ENCODE measurements at places on chromosomes 2 and 18. TPM values are rescaled to one million over a fixed set of nuclear protein-coding genes. Genes with fewer than 3 reads are reported as not detected.

The FAM110C gene
- 0.98 TPM for total RNA-seq

DNA sequence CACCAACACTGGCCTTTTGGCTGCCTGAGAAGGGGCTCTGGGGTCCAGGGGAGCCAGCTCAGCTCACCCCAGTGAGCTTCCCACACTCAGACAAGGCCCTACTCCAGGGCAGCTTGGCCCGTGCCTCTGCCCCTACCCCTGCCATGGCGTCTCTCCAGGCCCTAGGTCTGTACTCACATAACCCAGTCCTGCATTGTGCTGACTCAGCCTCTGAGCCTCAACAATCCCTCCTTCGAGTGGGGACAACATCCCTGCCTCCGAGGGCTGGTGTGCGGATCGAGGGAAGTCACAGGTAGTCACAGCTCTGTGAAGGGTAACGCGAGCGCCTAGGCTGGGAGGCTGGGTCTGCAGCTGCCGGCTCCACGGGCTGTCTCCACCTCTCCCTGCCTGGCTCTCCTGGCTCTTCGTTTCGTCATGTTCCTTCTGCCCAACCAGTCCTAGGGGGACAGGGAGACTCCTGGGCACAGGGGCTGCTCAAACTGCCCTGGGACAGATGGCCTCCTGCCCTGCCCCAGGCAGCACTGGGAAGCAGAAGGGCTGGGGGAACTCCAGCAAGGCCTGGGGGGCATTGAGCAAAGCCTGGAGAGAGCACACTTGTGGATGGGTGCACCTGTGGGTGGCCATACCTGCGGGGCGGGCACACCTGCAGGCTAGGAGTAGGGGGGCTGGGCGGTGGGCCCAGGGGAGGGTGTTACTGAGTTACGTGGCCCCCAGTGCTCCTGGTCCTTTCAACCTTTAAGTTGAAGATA lies 74.6 kb downstream of the RRM2 start:
- DNase-seq, result no peak
- H3K27me3 ChIP-seq, result no peaks in the 10 kb centered on the region
- H3K27ac ChIP-seq, result no peak overlapping the region
- H3K4me3 ChIP-seq, result no peak overlapping the region
- no peaks in the 10 kb centered on the region for H3K36me3 ChIP-seq

- H3K4me1 ChIP-seq, result no peaks in the 10 kb centered on the region
- H3K4me3 ChIP-seq, result no peak overlapping the region
- H3K27me3 ChIP-seq, result no peaks in the 10 kb centered on the region
- DNase-seq, result no peak
- no peak overlapping the region for H3K27ac ChIP-seq
Observed at GRCh38 chr18:65487569-65487968, 263.2 kb upstream of the CDH7 start.

GRCh38 chr2:136131961-136132824 lies 14.2 kb upstream of the CXCR4 start:
- no peaks in the 10 kb centered on the region for H3K36me3 ChIP-seq
- no peak overlapping the region for H3K4me3 ChIP-seq
- no peaks in the 10 kb centered on the region for H3K27me3 ChIP-seq
- H3K27ac ChIP-seq, result no peak overlapping the region
- no peak for DNase-seq

- H3K36me3 ChIP-seq, result no peaks in the 10 kb centered on the region
- H3K27ac ChIP-seq, result no peak overlapping the region
- H3K4me3 ChIP-seq, result no peak overlapping the region
- H3K4me1 ChIP-seq, result no peaks in the 10 kb centered on the region
- DNase-seq, result no peak
Observed at GRCh38 chr18:22385718-22386117, 32.0 kb downstream of the CTAGE1 start.

GRCh38 chr2:45664635-45665261 lies 13.3 kb downstream of the PRKCE start:
- H3K4me3 ChIP-seq, result no peak overlapping the region
- H3K4me1 ChIP-seq, result peaks cover 18% of the 10 kb centered on the region
- H3K27me3 ChIP-seq, result no peaks in the 10 kb centered on the region
- no peaks in the 10 kb centered on the region for H3K36me3 ChIP-seq

GRCh38 chr18:8656232-8656631 lies 47.0 kb downstream of the RAB12 start:
- H3K27me3 ChIP-seq, result no peaks in the 10 kb centered on the region
- no peaks in the 10 kb centered on the region for H3K36me3 ChIP-seq
- no peak for DNase-seq
- no peaks in the 10 kb centered on the region for H3K4me1 ChIP-seq
- H3K4me3 ChIP-seq, result no peak overlapping the region

DNA sequence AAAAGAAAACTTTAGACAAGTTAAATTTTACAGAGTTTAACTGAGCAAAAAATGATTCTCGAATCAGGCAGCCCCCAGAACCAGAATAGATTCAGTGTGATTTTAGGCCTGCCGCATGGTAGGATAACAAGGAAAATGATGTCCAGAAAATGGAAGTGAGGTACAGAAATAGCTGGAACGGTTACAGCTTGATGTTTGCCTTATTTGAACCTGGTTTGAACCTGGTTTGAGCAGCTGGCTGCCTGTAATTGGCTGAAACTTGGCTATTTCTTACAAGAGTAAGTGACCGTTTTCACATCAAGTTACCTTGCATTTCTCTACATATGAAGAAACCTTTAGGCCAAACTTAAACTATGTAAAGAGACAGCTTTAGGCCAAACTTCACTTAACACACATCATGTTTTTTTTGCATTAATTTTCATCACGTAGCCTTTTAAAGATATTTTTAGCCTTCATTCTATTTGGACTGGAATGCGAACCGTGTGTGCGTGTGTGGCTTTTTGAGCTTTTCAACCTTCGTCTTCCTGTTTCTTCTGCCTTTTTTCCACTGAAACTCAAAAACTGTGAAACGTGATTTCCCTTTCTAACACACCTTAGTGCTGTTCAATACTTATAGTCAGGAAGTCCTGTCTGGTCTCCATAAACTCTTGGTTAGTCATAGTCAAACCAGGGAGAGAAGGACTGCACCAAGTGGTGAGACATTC lies 4.5 kb upstream of the POLE4 start:
- no peak overlapping the region for H3K4me3 ChIP-seq
- peaks cover 10% of the 10 kb centered on the region for H3K4me1 ChIP-seq
- no peaks in the 10 kb centered on the region for H3K27me3 ChIP-seq
- no peaks in the 10 kb centered on the region for H3K36me3 ChIP-seq

DNA sequence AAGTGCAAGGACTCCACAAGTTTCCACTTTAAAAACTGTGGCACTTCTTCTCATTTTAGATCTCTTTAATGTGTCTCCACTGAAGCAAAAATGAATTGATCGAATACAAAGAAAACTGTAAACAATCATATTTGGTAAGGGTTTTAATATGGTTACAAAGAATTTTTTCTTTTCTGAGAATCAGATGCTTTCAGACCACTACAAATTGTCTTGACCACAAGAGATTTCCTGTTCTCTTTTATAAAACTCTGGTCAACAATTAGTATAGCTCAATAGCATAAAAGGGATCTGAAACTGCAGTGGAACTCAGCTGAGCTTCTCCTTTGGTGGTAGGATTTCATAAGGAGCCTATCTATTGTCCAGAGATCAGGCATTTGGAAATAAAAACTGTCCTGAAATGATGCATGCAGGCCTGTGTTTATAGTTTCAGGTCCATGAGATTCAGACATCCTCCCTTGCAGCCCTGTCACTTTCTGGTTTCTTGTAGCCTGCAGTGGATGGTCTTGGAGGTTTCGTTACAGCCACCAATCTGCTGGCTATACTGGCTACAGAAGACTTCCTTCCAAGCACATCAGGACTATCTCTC lies 120.0 kb downstream of the DOCK10 start:
- no peaks in the 10 kb centered on the region for H3K36me3 ChIP-seq
- H3K27me3 ChIP-seq, result no peaks in the 10 kb centered on the region
- no peak overlapping the region for H3K4me3 ChIP-seq
- H3K27ac ChIP-seq, result no peak overlapping the region
- no peak for DNase-seq

All from esophagus muscularis mucosa (tissue), 4 donors.